Esophagus (tissue), 2 donors: ENCODE measurements at places on chromosomes 12 and 14. TPM values are rescaled to one million over a fixed set of nuclear protein-coding genes. Genes with fewer than 3 reads are reported as not detected.

Gene IGF1
- 0.56 TPM for polyA plus RNA-seq

Gene ENDOU
- polyA plus RNA-seq, result 139 TPM

Gene SYNE3
- 0.48 TPM for polyA plus RNA-seq

Gene RASSF8
- 1.8 TPM for polyA plus RNA-seq

Gene IAPP
- not detected for polyA plus RNA-seq

Gene LRRK2
- polyA plus RNA-seq, result 6.6 TPM

Gene KIAA0586
- 3.9 TPM for polyA plus RNA-seq

Gene RNASE3
- polyA plus RNA-seq, result not detected

Gene ZC2HC1C
- polyA plus RNA-seq, result 0.88 TPM

Gene PPP1R3E
- polyA plus RNA-seq, result 5.2 TPM

Gene KRT3
- polyA plus RNA-seq, result 2.4 TPM

Gene GLIPR1L1
- not detected for polyA plus RNA-seq

Gene SLC2A14
- polyA plus RNA-seq, result not detected

Gene GALNT16
- 0.39 TPM for polyA plus RNA-seq

Gene NGB
- not detected for polyA plus RNA-seq
